ENCODE measurements at places on chromosomes 4 and X. TPM values are rescaled to one million over a fixed set of nuclear protein-coding genes. Genes with fewer than 3 reads are reported as not detected.

Gene ETDB
- total RNA-seq, result 2.7 TPM

DNA sequence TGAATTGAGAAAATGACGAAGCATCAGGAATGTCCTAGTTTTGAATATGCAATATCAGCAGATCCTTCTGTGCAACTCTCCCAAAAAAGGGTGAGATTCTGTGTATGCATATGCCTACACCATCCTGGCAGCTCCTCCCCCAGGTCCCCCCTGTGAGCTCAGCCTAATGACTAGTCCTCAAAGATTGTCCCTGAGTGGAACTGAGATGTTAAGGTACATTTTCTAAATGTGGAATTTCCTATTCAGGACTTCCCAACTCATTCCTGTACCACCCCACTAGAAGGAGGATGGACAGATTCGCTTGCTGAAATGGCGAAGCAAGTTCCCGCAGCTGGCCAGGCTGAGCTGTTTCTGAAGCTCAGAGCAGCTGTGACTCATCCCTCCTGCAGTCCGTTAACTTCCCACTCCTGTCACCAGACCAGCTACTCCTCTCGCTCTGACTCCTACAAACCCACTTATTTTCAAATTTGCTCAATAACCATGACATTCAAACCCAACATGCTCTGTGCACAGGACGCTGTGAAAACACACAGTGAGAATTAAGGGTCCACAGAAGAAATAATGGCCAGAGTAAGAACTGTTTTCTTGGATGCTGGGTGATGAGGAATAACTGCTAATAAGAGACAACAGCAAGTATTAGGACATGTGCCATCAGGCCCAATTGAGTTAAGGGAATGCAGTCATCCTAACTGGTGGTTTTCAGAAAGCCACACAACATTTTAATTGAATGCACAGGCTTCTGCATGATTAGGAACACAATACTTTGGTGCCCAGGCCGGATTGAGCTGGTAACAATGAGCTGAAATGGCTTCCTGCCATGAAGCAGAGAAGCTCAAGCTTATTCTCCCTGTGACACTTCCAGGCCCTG lies 40.0 kb upstream of the IRF2 start:
- DNase-seq, result peak; percentile 47

- DNase-seq, result no peak
These were observed 498.4 kb downstream of the PACRGL start for GRCh38 chr4:21198683-21199082.

DNA sequence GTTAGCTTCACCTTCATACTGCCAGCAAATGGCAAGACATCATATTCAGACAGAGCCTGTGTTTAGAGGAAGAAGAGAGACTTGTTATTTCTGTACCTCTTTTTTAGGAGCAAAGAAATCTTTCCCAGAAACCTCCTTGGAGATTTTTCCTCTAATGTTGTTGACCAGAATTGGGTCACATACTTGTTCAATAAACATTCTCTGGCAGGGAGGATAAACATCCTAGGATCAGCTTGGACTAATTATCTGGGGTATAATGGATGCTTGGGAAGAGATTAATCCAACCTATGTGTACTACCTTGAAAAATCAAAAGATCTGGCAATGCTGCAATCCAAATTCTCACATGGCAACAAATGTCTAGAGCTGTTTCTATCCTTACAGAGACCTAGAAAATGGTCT lies 8.4 kb upstream of the PRSS12 start:
- DNase-seq, result no peak

Gene P2RY4
- 2.3 TPM for total RNA-seq

Gene MAGEA10
- 6.3 TPM for total RNA-seq

DNA sequence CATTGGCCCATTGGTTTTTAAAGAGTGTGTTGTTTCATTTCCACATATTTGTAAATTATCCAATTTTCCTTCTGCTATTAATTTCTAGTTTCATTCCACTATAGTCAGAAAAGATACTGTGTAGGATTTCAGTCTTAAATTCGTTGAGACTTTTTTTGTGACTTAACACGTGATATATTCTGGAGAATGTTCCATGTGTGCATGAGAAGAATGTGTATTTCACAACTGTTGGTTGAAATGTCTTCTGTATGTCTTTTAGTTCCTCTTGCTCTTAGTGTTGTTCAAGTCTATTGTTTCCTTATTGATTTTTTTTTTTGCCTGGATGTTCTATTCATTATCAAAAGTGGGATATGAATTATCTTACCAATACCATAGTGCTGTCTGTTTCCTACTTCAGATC lies 606.9 kb downstream of the RPA4 start:
- DNase-seq, result no peak

DNA sequence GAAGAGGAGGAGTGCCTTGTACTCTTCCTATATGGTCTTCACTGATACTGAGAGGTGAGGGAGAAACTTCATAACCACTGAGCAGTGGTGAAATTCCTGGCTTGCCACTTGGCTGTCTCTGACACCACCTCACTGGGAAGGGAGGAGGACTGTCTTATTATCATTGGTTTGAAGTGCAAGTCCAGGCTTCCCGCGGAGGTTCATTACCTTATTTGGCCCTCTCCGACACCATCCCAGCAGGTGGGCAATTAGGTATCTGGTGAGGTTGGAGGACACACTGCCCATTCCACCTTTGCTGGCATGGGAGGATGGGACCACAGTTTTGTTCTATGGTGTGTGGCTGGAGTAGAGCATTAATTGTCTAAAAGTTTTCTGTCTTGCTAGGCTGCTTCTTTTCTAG lies 206.1 kb downstream of the LHFPL1 start:
- DNase-seq, result no peak

GRCh38 chr4:1578251-1578773 lies 105.8 kb downstream of the FAM53A start:
- no peak for DNase-seq

GRCh38 chr4:123587983-123588494 lies 191.4 kb downstream of the SPRY1 start:
- DNase-seq, result no peak

Gene GRID2
- total RNA-seq, result 27.1 TPM

- no peak for DNase-seq
These were observed 157.2 kb upstream of the EMCN start for GRCh38 chr4:100674976-100675375.

Gene NAA11
- 23.0 TPM for total RNA-seq

Gene RBM3
- 167 TPM for total RNA-seq

Gene SMC1A
- 28.8 TPM for total RNA-seq

DNA sequence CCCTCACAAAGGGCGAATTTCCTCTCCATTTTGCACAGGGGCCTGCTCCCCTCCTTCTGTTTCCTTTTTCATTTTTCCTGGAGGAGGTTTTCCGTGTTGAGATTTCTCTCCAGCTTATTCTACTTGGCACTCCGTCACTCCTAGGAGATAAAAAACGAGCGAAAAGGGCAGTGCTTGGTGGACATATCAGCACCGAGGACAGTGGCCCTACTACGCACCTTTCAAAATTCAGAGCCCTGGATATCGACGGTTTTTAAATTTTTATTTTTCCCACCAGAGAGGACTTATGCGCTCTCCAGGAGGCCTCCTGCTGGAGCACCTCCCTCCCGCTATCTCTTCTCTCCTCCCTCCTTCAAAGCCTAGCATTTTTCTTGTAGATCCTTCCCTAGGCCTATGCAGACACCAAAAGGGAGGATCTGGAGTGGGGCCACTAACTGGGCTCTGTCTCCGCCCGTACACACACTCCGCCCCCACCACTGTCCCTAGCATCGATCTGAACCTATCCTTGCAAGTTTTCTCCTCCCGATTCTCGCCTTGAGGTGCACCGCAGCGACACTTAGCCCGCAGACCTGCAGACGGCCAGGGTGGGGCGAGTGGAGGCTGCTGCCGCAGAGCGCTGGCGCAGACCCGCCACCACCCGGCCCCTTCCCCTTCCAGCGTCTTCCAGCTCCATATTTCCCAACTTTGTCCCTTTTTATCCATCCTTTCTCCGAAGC lies 8.5 kb upstream of the TCEAL9 start:
- DNase-seq, result no peak

DNA sequence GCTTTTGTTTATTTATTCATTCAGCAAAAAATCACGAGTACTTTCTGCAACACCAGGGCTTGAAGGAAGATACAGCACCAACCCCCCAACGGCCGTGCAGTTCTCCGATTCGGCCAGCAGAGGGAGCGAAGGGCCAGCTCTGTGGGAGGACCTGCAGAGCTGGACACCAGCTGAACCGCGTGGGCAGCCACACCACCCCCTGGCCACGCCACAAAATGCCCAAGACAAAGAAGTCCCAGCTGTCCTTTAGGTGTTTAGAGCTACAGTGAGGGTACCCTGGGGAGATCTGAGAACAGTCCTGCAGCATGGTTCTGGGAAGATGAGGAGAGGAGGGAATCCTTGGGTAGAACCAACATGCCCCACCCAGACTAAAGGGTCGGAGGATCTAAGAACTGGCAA lies 83.1 kb downstream of the RELL1 start:
- peak; percentile 91 for DNase-seq

DNA sequence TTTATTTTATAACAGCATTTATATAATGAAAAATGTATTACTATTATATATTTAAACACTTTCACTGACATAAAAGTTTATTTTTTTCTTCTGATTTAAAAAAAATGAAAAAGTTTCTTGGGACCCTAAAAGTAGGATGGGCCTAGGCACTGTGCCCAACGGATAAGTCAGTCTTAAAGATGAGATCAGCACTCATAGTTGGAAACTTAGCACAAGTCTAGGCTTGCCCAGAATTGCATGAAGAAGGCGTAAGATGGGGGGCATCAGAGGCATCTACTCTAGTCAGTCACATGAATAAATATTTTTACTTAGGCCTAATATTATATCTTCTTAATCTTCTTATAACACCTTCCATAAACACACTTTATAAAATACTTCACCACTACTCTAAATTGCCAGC lies 306.7 kb upstream of the GRID2 start:
- no peak for DNase-seq

DNA sequence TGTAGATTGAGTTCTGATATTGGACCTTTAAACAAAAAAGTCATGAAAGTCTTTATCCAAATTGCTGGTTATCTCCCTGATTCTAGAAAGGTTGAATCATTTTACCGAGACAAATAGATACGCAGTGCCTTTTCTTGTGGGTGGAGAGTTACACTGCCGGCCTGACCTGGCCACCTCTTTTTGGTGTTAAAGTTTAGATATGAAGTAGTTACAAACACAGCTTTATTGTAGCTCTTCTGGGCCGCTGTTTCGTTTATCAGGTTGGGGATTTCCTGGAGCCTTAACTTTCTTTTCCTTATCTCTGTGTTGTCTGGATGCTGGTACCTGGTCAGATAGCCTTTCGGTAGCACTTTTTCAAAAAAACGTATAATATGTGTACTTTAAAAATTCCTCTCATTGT lies 31.0 kb downstream of the FNIP2 start:
- no peak for DNase-seq

GRCh38 chrX:101931136-101931487 lies 715 bp downstream of the ZMAT1 start:
- no peak for DNase-seq

DNA sequence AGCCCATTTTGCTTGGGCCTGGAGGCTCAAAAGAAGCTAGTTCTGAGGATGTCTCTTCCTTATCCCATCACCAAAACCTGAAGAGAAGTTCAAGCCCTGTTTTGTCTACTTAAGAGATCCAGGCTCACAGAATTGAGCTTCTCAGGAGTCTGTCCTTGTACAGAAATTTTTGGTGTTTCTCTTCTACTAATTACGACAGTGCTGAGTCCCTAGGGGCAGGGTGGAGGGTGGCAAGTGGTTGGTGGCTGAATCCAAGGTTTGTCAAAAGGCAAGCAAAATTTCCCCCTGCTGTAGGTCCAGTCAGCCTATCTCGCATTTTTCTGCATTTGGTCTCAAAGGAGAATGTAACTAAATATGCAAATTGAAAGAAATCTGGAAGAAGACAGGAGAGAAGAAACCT lies 377.9 kb downstream of the SMARCA1 start:
- no peak for DNase-seq

GRCh38 chr4:148215202-148215601 lies 227.0 kb downstream of the NR3C2 start:
- no peak for DNase-seq

GRCh38 chr4:169234137-169234855 lies 36.5 kb downstream of the SH3RF1 start:
- DNase-seq, result no peak

Gene ZNF630
- 5.6 TPM for total RNA-seq

DNA sequence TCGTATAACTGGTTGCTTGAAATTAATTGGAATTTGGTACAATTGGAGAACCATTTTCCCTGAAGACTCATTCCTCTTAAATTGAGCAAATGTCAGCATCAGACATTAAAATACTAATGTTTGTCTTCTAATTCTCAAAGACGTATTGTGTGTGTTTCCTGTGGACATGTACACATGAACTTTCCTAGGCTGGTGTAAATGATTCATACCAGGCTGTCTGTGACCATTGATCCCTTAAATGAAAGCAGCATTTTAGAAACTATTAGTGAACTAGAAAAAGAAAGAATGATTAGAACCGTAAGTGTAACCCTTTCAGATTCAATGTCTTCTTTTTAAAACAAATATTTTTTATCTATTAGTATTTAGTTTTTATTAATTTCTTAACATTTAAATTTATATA lies 332.9 kb downstream of the PPP3CA start:
- no peak for DNase-seq

- DNase-seq, result no peak
These were observed 49.9 kb downstream of the IL15 start for GRCh38 chr4:141686146-141686775.

DNA sequence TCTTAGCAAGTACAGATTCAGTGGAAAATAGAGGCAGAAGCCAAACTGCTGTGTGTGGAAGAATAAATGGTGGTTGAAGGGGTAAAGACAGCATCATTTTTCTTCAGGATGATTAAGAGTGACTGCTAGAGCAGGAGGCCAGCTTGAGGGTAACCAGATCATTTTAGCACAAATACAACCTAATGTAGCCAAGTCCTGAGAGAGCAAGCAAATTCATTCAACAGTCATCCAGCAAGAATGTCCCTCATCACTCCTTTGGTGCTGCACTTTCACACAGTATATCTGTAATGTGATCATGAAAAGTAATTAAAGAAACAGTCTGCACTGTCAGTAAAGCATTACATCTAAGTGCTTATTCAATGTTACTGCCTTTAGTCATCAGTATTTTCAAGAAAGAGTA lies 44.8 kb downstream of the NPFFR2 start:
- DNase-seq, result no peak

DNA sequence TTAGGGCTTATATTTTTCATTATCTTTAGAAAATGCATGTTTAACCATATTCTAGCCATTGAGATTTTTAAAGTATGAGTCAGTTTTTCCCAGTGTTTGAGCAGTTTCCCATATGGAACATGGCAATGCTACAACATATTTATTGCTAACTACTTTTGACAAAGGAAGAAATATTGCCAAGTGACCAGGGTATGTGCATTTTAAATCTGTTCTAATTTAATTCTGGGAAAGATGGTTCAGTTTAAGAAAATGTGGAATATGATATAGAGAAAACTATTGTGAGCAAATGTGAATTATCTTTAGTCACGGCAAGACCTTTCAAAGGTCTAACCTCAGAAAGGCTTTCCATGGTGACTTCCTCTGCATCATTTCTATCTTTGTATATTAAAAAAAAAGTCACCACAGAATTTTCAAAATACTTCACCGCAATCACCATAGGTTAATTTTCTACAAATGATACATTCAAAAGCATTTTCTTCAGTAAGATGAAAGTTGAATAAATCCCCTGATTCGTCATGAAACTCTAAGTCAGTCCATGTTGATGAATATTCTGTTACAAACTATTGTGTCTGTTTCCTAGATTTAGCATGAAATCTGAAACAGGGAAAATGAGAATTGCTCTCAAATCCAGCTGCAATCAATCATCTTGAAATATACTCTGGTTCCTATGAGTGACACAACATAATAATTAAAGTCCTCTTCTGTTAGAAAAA lies 2349.0 kb upstream of the TENM3 start:
- no peak for DNase-seq

GRCh38 chr4:174575436-174575835 lies 53.1 kb upstream of the HPGD start:
- no peak for DNase-seq

Gene NAP1L3
- 37.2 TPM for total RNA-seq

Gene XAGE3
- 0.99 TPM for total RNA-seq

Data from testis (tissue), 5 donors.